Uterus (tissue), 4 donors: ENCODE measurements at places on chromosomes 3 and 15.
A peak's percentile ranks its signal among the peaks of the same experiment; 100 is the strongest.

DNA sequence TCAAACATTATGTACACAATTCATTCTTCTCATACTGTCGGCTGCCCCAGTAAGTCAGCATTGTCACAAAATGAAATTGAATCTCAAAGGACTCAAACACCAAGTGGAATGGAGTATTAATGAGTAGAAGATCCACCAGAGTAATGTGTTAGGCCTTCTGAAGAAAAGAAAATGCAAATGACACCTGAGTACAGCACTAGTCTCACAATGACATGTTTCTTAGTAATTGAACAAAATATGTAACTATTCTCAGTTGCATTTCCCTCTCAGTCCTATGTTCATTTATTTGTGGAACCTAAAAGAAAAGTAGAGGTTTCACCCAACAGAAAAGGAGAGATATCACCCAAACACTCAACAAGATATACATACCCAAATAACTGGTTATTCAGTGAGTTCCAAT, 283.9 kb upstream of the THBS1 start:
- no peak for DNase-seq
- no peak overlapping the region for H3K27ac ChIP-seq
- H3K4me3 ChIP-seq: no peak overlapping the region
- H3K27me3 ChIP-seq: no peaks in the 10 kb centered on the region
- H3K36me3 ChIP-seq: no peaks in the 10 kb centered on the region

DNA sequence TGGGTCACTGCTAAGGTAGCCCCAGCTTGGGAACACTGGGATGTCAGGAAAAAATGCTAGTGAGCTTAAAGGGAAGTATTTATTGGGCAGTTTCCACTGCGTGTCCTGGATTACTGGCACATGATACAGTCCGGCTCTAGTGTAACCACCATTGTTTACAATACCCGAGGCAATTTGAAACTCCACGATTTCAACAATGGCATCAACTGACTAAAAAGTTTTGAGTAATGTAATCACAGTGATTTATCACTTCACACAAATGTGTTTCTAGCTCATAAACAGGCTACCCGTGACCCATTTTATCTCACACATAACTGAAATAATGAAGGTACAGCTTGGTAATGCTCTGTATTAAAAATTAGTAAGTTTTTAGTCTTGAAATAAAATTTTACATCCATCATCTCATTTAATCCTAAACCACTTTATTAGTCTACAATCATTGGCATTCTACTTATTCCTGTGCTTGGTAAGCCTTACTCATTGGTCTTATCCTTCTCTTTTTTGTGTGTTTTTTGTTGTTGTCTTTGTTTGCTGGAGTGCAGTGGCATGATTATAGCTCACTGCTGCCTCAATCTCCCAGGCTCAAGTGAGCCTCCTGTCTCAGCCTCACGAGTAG, 7.6 kb downstream of the ZMAT3 start:
- no peaks in the 10 kb centered on the region for H3K36me3 ChIP-seq
- DNase-seq: no peak
- no peak overlapping the region for H3K27ac ChIP-seq
- H3K4me1 ChIP-seq: no peaks in the 10 kb centered on the region
- no peaks in the 10 kb centered on the region for H3K27me3 ChIP-seq
- no peak overlapping the region for H3K4me3 ChIP-seq

DNA sequence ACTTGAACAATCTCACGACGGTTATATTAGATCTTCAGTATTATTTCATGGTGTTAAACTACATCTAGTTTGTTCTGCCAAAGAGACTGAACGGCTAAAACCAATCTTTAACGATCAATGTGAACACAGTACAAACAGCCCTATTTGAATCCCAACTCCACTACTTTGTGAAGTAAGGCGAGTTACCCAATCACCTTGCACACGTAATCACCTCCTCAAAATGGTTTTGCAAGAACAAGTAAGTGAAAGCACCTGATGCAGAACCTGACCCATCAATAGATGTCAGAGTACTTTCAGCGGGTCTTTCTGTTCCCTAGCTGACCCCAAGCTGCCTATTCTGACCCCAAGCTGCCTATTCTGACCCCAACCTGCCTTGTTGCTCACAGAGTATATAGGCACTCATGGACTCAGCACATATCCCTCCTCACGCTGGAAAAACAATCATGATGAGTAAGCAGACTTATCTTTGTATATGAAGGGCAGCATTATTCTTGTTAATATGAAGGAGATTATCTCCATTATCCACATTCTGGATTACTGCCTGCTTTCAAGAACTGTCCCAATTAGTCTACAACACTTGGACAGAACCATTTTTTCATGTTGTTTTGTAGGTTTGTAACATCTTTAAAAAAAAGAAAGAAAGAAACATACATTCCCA, 3.7 kb downstream of the KPNA1 start:
- DNase-seq: no peak
- H3K4me1 ChIP-seq: no peaks in the 10 kb centered on the region
- H3K27ac ChIP-seq: no peak overlapping the region

- H3K27me3 ChIP-seq: no peaks in the 10 kb centered on the region
- no peak overlapping the region for H3K27ac ChIP-seq
- no peak overlapping the region for H3K4me3 ChIP-seq
- DNase-seq: no peak
- no peaks in the 10 kb centered on the region for H3K4me1 ChIP-seq
Measured at GRCh38 chr15:27323801-27324200, 352.8 kb downstream of the GABRG3 start.

DNA sequence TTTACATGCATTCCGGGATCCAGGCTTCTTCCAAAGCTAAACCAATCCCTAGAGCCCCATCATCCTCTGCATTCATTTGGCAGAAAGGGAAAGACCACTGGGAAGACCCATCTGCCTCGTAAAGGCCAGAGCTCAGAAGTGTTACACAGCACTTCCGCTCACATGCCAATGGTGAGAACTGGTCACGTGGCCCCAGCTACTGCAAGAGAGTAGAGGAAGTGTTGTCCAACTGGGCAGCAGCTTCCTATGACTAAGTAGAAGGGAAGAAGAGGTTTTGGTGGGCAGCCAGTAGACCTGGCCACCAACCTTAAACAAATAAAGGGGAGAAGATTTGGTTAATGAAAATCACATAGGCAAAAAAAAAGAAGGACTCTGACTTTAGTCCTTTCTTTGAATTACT, 74.4 kb upstream of the PPP2R3A start:
- H3K4me3 ChIP-seq: no peak overlapping the region
- H3K36me3 ChIP-seq: no peaks in the 10 kb centered on the region
- H3K4me1 ChIP-seq: no peaks in the 10 kb centered on the region
- H3K27ac ChIP-seq: no peak overlapping the region

DNA sequence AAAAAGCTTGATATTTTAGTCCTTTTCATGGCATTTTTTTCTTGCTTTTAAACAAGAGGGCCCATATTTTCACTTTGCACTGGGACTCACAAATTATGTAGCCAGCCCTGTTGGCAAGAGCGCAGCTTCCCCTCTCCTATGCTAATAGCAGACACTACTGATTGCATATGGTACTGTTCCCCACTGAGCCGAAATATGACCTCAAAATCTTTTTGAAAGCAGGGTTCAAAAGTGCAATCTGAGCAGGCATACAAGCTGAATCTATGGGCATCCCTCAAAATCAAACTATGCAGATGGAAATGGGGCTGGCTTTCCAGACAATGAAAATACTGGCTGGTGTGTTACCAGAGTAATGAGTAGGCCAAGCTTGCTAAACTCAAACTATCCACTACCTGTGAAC, 225.2 kb upstream of the SETMAR start:
- DNase-seq: no peak
- no peaks in the 10 kb centered on the region for H3K4me1 ChIP-seq
- H3K4me3 ChIP-seq: no peak overlapping the region
- H3K27me3 ChIP-seq: no peaks in the 10 kb centered on the region
- H3K36me3 ChIP-seq: no peaks in the 10 kb centered on the region

- H3K27ac ChIP-seq: peak overlapping the region; percentile 65
- no peaks in the 10 kb centered on the region for H3K4me1 ChIP-seq
Measured at GRCh38 chr3:171306631-171307030, 153.6 kb downstream of the TNIK start.

DNA sequence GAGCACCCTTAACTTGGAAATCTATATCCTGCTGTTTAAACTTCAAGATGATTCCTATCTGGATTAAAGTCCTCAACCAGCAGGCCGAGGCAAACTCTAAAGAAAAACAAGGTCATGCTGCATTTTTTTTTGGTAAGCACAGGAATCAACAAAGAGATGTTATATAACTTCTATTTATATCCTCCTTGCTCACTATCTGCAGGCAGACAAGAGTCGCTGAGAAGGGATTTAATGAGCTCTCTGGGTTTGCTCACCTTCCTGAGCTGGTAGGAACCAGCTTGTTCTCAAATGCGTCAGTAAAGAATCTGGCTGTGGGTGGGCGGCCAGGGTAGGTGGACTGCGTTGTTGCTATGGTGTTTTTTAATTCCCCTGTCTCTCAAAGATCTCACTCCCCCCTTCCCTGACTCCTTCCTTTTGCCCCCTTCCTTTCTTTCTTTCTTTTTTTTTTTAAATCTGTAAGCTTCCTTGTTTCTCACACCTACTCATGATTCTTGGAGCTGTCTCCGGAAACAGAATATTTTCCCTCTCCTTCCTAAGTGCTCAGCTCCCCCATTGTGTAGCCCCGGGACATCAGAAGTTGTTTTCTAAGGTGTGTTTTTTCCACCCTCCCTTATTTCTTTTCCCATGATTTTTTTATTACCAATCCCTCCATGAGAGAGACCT, 228.8 kb upstream of the BHLHE40 start:
- H3K4me1 ChIP-seq: peaks cover 20% of the 10 kb centered on the region
- DNase-seq: peak; percentile 68
- H3K27me3 ChIP-seq: no peaks in the 10 kb centered on the region
- H3K36me3 ChIP-seq: no peaks in the 10 kb centered on the region

DNA sequence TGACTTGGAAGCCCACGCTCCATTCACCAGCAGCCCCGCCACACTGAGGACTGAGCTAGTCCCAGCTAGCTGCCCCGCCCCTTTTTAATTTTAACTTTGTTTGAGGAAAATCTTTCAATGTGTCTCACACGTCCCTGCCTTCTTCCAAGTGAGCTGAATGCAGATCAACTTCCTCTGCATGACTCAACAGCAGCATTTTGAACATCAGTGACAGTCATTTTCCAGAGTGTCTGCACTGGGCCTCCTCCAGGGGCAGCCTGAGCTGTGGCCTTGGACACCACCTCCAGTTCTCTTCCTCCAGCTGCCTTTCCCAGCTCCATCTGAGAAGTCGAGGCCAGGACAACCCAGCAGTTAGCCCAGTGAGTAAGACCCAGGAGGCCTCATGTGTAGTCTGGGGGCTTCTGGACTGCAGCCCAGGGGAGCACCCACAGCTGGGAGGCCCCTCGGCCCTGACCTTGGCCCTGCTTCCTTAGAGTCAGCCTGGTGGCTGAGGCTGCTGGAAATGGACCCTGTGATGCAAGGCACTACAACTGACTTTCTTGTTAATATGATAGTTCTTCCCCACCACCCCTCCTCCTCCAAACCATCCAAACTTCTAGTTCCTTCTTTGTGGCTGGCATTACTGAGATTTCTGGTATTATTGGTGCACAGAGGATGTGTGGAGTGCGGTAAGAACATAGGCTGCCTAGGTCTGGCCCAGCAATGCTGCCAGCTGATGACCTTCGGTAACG, 21.4 kb upstream of the ESYT3 start:
- no peaks in the 10 kb centered on the region for H3K36me3 ChIP-seq
- H3K27me3 ChIP-seq: no peaks in the 10 kb centered on the region
- no peaks in the 10 kb centered on the region for H3K4me1 ChIP-seq
- no peak overlapping the region for H3K4me3 ChIP-seq

GRCh38 chr15:36707884-36708435, 128.5 kb downstream of the CDIN1 start:
- no peaks in the 10 kb centered on the region for H3K36me3 ChIP-seq
- H3K4me1 ChIP-seq: no peaks in the 10 kb centered on the region
- no peak for DNase-seq
- no peaks in the 10 kb centered on the region for H3K27me3 ChIP-seq
- H3K4me3 ChIP-seq: no peak overlapping the region
- H3K27ac ChIP-seq: no peak overlapping the region

DNA sequence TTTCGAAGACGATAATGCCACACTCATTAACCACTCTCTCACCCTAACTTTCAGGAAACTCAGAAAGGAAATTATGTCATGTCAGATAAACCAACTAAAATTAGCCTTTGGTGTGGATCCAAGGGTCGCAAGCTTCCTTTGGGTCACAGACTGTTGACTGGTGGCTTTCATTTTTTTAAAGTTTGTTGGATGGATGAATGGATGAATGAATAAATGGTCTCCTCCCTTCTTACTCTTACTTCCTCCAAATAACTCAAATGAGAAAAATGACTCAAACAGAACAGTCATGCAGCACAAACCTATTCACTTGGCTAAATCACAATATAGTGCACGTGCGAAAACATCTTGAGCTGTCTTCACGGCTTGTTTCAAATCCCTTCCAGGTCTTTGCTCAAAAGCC, 82.9 kb upstream of the HACD2 start:
- H3K36me3 ChIP-seq: no peaks in the 10 kb centered on the region
- H3K4me3 ChIP-seq: no peak overlapping the region
- H3K27ac ChIP-seq: peak overlapping the region; percentile 48
- H3K4me1 ChIP-seq: peaks cover 6% of the 10 kb centered on the region
- no peak for DNase-seq
- H3K27me3 ChIP-seq: no peaks in the 10 kb centered on the region

GRCh38 chr15:37099319-37100108, 835 bp downstream of the MEIS2 start:
- no peaks in the 10 kb centered on the region for H3K27me3 ChIP-seq
- H3K36me3 ChIP-seq: no peaks in the 10 kb centered on the region

- H3K4me1 ChIP-seq: no peaks in the 10 kb centered on the region
- no peaks in the 10 kb centered on the region for H3K27me3 ChIP-seq
- H3K4me3 ChIP-seq: no peak overlapping the region
- H3K27ac ChIP-seq: no peak overlapping the region
- no peaks in the 10 kb centered on the region for H3K36me3 ChIP-seq
Measured at GRCh38 chr3:155603302-155603701, 141.6 kb downstream of the PLCH1 start.

GRCh38 chr15:66623801-66624453, 58.1 kb upstream of the LCTL start:
- DNase-seq: no peak
- H3K36me3 ChIP-seq: no peaks in the 10 kb centered on the region
- H3K27ac ChIP-seq: no peak overlapping the region

DNA sequence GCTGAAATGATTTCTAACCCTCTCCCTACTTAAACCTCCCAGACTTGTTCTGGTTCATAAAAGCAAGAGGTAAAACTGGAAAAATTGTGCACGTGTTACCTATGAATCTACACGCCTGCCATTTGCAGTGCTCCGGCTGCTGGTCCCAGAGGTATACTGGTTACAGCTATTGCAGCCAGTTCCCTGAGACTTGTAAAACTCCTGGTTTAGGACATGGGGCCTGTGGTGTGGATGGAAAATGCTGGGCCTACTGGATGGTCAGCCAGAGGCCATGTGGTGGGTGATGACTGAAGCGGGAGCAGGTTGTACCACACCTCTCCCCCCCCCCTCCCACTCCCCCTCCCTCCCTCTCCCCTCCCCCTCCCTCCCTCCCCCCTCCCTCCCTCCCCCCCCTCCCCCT, 45.0 kb downstream of the SENP2 start:
- DNase-seq: no peak
- H3K27me3 ChIP-seq: no peaks in the 10 kb centered on the region
- no peak overlapping the region for H3K4me3 ChIP-seq
- H3K27ac ChIP-seq: peak overlapping the region; percentile 31
- no peaks in the 10 kb centered on the region for H3K36me3 ChIP-seq
